ENCODE measurements at places on chromosomes 11 and 22.

DNA sequence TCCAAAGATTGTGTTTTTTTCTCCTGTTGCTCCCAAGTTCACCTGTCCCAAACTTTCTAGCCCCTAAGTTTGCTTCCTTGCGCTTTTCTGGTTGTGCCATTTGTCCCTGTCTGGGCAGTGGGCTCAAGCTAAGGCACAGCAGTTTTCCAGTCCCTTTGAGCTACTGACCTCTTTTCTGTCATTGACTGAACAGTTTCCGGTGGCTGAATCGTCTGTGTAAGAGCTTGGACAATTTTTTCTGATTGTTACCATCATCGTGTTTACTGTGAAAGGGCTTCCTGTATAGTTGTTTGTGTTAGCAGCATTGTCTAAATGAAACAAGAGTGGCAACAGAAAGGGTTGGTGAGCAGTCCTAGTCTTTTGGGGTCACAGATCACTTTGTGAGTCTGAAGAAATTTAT is 49.8 kb downstream of the BMAL1 start:
- no peak for DNase-seq

- DNase-seq = no peak
These were observed 17.0 kb upstream of the GPR83 start for GRCh38 chr11:94418123-94418765.

DNA sequence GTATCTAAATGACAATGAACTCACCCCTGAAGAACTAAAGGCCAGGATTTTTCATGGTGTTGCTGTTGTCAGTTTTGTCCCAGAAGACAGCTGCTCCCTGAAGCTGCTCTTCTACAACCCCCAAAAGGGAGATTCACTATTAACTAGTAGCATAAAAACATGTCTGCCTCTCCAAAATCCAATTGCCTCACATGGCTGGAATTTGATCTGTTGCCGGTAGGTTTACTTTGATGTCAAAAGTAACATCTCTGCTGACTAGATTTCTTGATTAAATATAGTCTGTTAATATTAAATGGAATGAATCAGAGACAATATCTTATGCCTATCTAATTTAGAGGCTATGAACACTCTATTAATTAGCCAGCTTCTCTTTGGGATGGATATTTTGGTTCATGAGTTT is 425.4 kb downstream of the ETS1 start:
- no peak for DNase-seq

DNA sequence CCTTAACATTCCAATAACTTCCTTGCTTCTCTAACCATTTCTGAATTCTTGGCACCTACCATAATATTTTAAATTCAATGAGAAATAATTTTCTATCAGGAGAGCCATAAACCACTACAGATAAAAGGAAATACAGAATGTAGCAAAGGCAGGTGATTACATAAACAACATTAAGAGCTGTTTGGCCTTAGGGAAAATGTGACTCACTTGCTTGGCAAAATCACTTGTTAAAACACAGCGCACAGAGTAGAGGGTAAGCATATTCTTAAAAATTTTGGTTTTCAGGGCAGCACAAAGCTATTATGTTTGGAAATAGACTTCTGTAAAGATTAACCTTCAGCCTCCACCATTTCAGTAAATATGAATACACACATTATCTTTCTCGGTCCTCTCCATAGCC is 26.4 kb downstream of the IZUMO1R start:
- no peak for DNase-seq

GRCh38 chr22:46280999-46281623 is 13.3 kb downstream of the TTC38 start:
- DNase-seq = no peak

DNA sequence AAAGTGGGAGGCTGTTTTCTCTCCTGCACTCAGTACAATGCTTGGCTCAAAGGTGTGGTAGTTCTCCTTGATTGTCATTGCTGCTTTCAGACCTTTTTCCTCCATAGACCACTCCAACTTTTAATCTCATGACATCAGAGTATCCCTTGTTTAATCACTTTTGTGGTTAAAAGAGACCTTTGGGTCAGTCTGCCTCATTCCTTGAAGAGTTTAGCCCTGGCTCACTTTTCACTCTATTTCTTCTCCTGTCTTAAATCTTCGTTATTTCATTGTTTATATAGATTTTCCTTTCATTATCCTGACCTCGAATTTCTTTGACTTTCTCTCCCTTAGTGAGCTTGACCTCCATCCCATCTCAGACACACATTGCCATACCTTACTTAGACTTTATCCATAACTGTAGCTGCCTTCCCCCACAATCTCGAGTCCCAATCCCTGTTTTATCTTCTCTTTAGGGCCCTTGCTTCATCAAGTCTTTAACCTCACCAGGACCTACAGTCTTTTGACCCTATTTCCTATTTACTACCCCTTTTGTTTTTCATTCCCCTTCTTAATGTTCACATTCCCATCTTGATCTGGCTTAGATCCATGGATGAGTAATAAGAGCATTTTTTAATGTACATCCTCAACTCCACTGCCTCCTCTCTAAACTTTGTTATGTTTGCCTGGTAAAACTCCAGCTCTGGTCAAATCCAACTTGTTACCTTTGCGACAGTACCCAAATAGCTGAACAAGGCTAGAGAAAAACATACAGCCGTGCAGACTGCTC is 9.5 kb downstream of the ATXN10 start:
- no peak for DNase-seq

DNA sequence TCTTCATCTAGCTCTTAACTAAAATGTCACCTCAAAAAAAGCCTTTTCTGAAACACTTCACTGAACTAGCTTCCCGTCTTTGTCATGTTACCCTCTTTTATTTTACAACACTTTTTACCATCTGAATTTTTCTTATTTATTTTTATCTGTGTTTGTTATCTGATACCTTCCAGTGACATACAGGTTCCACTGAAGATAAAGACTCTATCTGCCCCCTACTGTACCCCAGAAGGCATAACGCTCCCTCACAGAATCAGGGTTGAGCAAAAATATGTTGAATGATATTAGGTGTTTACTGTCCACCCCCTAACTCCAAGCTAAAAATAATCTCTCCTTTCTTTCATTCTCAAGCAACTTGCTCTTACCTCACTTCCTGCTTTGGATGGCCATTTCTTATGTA is 654.2 kb downstream of the NELL1 start:
- DNase-seq = no peak

DNA sequence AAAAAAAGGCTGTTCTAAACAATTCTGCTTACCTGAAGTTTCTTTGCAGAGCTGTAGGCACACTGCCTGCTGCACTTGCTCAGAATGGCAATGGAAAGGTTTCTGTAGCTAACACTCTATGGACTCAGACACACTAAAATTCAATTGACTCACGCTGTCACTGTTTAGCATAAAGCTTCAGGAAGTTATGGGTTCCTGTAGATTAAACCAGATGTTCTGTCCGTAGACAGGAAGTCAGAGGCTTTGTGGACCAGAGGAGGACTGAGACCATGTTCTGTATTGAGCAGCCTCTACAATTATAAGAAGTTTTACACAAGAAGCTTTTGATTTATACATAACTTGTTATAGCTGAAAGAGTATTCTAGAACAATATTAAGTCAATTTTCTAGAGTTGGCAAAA is 70.4 kb downstream of the GLYATL1 start:
- DNase-seq = no peak

DNA sequence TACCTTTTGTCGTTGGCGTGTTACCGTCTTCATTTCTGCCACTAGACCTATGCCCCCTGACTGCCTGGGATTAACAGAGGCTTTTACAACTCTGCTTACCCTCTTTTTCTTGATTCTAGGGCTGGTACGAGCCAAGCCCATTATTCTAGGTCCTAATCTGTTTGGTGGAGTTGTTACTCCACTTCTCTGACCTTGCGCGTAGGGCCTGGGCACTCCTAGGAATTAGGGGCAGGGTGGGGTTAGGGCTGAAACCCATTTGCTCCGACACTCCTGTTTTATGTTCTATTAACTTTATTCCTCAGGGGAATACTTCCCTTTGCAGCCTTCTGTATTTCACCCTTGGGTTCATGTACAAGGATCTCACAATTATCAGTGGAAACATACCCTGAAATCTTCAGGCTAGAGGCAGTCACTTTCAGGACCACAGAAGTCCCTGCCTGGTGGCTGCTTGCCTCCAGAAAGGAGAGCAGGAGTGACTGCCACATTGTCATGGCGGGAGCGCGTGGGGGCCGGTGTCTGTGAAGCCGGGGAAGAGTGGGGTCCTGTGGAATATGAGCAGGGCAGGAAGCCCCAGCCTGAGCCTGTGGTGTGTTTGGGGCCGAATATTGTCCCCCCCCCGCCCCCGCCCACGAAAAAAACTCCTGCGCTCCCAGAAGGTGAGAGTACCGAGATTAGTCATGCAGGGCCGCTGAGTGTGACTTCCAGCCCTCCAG is 731 bp upstream of the SLC37A2 start:
- no peak for DNase-seq

DNA sequence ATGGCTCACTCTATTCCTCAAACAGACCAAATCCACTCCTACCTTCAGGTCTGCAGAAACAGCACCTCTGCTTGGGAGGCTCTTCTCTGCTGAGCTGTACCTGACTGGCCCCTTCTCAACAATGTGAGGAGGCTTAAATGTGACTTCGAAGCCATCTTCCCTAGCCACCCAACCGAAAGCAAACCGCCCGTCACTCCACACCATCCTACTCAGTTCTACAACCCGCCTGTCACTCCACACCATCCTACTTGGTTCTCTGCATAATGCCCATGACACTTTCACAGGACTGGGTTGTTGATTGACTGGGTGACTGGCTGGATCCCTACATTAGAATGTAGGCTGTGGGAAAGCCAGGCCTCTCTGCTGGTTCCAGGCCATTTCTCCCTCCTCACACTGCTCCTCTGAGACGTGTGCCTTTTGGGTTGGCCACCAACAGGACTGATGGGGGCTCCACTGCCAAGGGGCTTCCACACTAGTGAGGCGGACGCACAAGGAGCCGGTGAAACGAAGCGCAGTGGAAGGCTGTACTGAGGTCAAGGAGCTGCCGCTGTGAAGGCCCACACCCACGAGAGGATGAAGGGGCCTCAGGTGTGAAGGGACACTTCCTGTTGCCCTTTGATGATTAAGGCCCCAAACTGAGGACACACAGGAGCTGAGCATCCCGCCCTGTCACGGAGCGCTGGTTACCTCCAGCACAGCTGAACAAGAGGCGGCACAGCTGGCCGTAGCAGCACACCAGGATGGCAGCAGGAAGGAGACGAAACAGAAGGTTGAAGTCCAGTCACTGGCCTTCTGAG is 47.5 kb upstream of the SPATA19 start:
- DNase-seq = no peak

GRCh38 chr22:48616656-48617055 is 1211.0 kb downstream of the BRD1 start:
- DNase-seq = no peak

GRCh38 chr11:108142304-108142703 is 20.9 kb downstream of the ACAT1 start:
- no peak for DNase-seq

- no peak for DNase-seq
These were observed 2.9 kb upstream of the BID start for GRCh38 chr22:17777005-17777716.

DNA sequence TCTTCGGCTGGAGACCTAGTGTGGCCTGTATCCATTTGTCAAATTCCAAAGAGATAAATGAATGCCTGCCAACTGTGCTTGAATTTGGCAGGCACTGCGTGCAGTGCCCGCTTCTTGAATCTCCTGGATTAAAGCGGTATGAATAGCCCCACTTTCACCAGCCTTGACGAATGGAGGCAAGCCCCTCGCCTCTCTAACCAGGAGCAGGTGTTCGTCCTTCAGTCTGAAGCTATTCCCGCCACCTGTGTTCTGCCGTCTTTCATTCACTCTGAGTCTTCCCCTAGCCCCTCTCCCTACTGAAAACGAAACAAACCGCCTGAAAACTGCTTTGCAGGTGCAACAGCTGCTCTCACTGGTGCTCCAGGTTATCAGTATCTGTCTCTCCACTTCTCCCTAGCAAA is 11.2 kb downstream of the NLRP14 start:
- DNase-seq = no peak

- DNase-seq = no peak
These were observed 16.2 kb downstream of the SLC37A2 start for GRCh38 chr11:125079151-125079877.

GRCh38 chr11:3222003-3222855 is 3.6 kb upstream of the MRGPRG start:
- DNase-seq = no peak

DNA sequence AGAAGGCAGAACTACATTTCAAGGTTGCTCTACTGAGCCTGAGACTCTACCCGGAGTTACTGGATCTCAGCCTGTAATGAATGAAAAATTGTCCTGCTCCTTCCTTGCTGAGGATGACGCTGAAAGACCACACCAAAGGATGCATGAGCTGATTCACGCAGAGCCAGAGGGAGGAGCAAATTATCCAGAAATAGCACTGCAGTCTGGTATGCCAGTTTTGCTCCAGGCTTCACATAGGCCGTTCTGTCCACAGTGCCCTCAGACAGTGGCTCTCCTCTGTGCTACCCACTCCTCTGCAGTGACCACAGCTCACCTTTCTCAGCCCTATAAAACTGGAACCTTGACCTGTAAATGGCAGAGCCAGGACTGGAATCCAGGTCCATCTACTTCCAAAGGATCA is 79.3 kb upstream of the GALNT18 start:
- DNase-seq = peak; percentile 10

DNA sequence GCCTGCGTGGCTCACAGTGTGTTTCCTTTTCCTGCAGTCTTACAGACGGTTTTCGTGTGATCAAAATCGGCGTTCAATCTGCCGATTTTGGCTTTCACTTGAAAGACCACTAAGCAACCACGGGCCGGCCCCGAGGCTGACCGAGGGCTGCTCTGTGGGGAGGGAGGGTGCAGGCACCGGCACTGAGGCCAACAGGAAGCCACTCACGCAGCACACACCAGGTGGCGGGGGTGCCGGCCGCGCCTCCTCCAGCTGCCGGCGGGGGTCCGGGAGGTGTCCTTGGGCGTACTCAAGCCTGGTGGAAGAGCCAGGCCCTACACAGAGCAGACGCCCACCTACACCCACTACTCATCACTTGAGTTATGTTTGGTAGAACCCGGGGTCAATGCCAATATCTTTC is 14.3 kb downstream of the TOLLIP start:
- no peak for DNase-seq

DNA sequence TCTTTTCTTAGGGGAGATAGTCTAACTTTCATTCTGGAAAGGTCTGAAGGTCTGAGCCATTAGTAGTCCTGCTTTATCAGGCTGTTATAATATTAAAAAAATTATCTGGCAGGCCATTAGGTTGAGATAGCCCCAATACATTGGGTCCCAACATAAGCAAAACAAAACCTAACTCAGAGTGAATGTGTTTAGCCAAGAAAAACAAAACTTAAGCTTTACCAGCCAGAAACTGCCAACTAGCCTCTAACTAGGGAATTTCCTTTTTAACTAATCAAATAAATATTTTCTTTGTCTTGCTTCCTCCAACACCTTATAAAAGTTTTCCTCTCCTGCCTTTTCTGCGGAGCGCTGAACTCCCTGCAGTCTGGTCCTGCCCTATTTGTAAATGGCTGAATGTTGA is 1137.7 kb upstream of the CNTN5 start:
- no peak for DNase-seq

- no peak for DNase-seq
These were observed 8.7 kb downstream of the ME3 start for GRCh38 chr11:86663761-86664160.

GRCh38 chr22:32874385-32874784 is 72.9 kb downstream of the TIMP3 start:
- no peak for DNase-seq

- DNase-seq = no peak
These were observed 100.6 kb downstream of the DLG2 start for GRCh38 chr11:85526564-85526963.

Data from GM04504 (cell line).